ENCODE measurements at places on chromosomes 2 and 18.

DNA sequence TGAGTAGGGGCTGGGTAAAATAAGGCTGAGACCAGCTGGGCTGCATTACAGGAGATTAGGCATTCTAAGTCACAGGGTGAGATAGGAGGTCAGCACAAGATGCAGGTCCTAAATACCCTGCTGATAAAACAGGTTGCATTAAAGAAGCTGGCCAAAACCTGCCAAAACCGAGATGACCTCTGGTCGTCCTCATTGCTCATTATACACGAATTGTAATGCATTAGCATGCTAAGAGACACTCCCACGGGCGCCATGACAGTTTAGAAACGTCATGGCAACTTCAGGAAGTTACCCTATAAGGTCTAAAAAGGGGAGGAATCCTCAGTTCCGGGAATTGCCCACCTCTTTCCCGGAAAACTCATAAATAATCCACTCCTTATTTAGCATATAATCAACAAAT lies 132.2 kb downstream of the ARL4C start:
- no peak overlapping the region for H3K4me3 ChIP-seq
- no peaks in the 10 kb centered on the region for H3K36me3 ChIP-seq

GRCh38 chr2:10449838-10450691 lies 1.9 kb upstream of the ODC1 start:
- peaks cover under 1% of the 10 kb centered on the region for H3K36me3 ChIP-seq
- no peak overlapping the region for H3K27ac ChIP-seq
- DNase-seq: no peak
- H3K27me3 ChIP-seq: peaks cover 6% of the 10 kb centered on the region
- H3K4me3 ChIP-seq: no peak overlapping the region

- no peak for DNase-seq
- H3K27me3 ChIP-seq: no peaks in the 10 kb centered on the region
- peaks cover 13% of the 10 kb centered on the region for H3K4me1 ChIP-seq
- peak overlapping the region; percentile 44 for H3K4me3 ChIP-seq
- no peaks in the 10 kb centered on the region for H3K36me3 ChIP-seq
- H3K27ac ChIP-seq: peak overlapping the region; percentile 79
These were observed 284.5 kb downstream of the MTX2 start for GRCh38 chr2:176553685-176554100.

DNA sequence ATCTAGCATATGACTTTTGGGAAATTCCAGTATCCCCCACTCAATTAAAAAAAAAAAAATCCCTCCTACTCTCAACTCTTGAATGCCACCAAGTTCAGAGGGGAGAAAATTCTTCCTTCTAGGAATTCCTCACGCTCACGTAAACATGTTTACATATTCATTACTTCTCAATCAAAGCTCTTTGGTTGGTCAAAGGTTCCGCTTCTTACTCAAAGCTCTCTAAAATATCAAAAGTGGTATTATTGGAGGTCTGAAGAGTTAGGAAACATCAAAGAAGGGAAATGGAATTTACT lies 4.1 kb downstream of the DOCK10 start:
- no peaks in the 10 kb centered on the region for H3K36me3 ChIP-seq
- no peak overlapping the region for H3K4me3 ChIP-seq
- no peak for DNase-seq
- H3K27ac ChIP-seq: no peak overlapping the region
- H3K4me1 ChIP-seq: no peaks in the 10 kb centered on the region
- H3K27me3 ChIP-seq: no peaks in the 10 kb centered on the region

DNA sequence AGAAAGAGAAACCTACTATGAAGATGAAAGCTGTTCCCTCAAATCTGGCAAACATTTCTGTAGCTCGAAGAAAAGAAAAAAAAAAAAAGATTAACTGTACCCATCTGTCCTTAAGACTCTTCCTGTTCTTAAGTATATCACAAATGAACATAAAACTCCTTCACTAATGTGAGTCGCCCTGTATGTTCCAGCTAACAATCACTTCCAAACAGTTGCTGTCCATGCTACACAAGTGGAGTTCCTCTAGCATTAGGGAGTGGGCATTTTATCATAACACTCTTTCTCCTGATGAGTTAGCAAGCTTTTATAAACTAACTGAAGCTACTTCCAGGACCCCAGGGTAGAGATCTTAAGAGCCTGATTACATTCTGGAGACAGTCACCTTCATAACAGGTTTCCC lies 5.8 kb downstream of the CUL3 start:
- H3K4me3 ChIP-seq: no peak overlapping the region
- peaks cover 40% of the 10 kb centered on the region for H3K4me1 ChIP-seq
- H3K27ac ChIP-seq: peak overlapping the region; percentile 58
- no peaks in the 10 kb centered on the region for H3K27me3 ChIP-seq
- no peak for DNase-seq

DNA sequence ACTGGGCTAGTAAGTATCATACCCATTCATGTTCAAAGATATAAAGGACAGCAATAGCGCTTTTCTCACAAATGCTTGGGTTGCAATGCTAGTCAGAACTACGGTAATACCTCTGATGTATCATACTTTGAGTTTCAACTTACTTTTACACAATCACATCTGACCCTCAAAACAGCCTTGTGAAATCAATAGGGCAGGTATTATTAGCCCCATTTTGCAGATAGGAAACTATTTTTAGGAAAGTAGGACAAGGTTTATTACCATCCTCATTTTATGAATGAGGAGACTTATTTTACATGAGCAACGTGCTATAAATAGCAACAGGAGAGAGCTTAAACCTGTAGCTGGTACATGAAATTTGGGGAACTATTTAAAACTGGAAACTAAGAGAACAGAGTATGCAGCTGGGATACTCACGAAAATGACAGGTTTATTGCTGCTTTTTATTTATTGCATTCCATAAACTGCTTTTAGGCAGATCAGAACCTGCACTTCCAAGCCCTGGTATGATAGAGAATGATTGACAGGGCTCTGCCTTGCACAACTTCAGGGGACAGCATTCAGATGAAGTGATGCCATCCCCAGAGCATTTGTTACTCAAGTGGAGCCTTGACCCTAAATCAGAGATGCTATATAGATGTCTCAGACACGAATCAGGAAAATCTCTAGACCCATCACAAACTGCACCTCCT lies 42.4 kb upstream of the PPM1B start:
- no peaks in the 10 kb centered on the region for H3K36me3 ChIP-seq
- DNase-seq: no peak
- H3K27ac ChIP-seq: no peak overlapping the region

DNA sequence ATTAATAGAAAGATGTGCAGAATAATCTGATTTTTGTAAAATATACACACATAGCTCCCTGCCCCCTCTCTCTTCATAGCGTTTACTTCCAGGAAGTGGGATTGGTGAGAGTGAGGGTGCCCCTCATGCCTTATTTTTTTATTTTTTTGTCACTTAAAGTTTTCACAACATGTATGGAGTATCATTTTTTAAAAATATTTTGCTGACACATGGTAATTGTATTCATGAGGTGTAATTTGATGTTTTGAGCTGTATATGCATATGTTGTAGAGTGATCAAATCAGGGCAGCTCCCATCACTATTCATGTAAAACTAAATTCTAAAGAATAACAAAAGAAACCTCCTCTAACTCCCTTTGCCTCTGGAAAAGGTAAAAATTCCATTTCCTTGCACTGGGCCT lies 74.7 kb downstream of the VSNL1 start:
- no peak overlapping the region for H3K27ac ChIP-seq
- no peak for DNase-seq
- H3K27me3 ChIP-seq: no peaks in the 10 kb centered on the region
- peaks cover 25% of the 10 kb centered on the region for H3K4me1 ChIP-seq

DNA sequence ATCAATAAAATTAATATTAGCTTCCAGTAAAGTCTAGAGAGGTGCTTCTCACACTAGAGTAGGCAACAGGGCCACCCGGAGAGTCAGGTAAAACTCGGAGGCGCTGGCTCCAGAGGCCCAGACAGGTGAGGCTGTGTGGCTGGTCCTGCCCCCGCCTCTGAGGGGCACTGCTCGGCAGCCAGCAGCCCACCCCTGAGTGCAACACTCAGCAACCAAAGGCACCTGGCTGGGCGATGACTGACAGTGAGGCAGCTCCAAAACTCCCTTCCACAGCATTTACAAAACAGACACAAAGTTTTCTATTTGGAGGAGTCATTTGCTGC lies 138.8 kb upstream of the ID2 start:
- no peaks in the 10 kb centered on the region for H3K36me3 ChIP-seq
- no peak for DNase-seq
- H3K27ac ChIP-seq: peak overlapping the region; percentile 49
- peaks cover 63% of the 10 kb centered on the region for H3K4me1 ChIP-seq

DNA sequence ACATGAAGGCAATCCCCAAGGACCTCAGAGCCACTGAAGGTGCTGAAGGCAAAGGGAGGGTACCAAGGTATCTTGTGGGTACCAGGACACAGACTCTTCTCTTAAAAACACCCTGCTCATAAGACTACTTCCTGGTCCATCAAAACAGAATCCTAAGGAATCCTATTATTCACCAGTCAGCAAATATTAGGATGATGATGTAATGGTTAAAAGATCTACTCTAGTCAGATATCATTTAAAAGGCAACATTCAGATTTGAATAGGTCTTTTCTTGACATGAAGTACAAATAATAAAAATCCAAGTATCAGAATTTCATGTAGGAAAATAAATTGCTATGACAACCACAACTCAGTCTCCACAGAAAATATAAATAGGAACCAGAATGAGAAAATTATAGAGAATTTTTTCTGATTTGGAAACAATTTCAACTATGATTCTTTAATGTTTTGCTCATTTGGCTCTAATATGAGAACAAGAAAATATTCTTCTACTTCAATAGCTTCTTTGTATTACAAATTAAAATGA lies 77.8 kb upstream of the ZNF397 start:
- H3K36me3 ChIP-seq: no peaks in the 10 kb centered on the region
- DNase-seq: no peak
- no peak overlapping the region for H3K4me3 ChIP-seq
- H3K27ac ChIP-seq: no peak overlapping the region
- H3K4me1 ChIP-seq: no peaks in the 10 kb centered on the region
- H3K27me3 ChIP-seq: no peaks in the 10 kb centered on the region
